SK-N-SH treated with all-trans-retinoic acid at 6 μM for 48 hours (cell line): ENCODE measurements at places on chromosomes 5 and 9.

- ATAC-seq, result no peak
Measured at GRCh38 chr9:126621919-126622735, 8.4 kb downstream of the LMX1B start.

GRCh38 chr5:158154226-158155005, 295.5 kb upstream of the CLINT1 start:
- peak; percentile 80 for ATAC-seq

GRCh38 chr9:120946259-120946658, 19.7 kb upstream of the TRAF1 start:
- ATAC-seq, result no peak

- ATAC-seq, result no peak
Measured at GRCh38 chr5:1081519-1081918, 30.3 kb downstream of the SLC12A7 start.

DNA sequence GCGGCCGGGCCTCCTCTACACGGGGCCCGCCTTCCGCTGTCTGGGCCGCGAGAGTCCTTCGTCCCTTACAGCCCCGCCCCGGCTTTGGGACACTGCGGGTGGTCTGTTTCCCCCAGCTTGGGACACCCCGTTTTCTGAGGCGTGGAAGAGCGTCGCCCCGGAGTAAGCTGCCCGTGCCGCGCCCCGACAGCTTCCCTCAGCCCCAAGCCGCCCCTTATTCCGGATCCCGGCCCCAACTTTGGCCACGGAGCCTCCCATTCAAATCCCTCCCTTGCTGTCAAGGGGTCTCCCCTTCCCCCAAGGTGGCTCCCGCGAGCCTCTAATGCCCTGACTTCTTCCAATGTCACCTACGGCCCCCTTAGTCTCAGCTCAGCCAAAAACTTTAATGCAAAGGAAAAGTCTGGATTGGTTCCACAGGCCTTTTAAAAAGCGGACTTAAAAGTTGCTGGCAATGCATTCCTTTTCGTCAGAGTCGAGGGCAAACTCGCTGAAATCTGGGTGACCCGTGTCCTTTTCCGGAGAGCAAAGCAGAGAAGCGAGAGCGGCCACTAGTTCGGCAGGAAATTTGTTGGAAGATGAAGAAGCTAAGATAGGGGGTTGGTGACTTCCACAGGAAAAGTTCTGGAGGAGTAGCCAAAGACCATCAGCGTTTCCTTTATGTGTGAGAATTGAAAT, 19.8 kb downstream of the EXOSC2 start:
- peak; percentile 1; the same call in 2 of the 3 replicates for ATAC-seq
